ENCODE measurements at places on chromosomes 1 and 21.

DNA sequence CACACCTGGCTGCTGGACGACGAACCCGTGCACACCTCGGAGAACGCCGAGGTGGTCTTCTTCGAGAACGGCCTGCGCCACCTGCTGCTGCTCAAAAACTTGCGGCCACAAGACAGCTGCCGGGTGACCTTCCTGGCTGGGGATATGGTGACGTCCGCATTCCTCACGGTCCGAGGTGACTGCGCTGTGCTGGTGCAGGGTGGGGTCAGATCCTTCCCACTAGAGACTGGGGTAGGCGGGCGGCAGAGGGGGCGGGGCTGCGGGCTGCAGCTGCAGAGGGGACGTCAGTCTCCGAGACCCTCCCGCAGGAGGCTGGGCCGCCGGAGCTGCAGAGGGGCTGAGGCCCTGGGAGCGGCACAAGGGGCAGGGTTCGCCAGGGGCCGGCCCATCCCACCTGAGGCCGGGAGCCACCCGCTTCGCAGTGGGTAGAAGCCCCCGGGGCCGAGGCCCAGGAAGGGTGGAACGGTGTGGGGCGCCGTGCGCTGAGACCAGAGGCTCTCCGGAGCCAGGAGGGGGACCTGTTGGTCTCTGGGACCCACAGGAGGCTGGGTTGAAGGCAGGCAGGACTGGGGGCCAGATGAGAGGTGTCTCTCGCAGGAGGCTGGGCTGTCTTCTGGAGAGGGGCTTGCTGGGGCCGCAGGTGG lies 90.6 kb downstream of the TRIM11 start:
- no peak for DNase-seq

GRCh38 chr1:110671361-110671760 lies 3.4 kb downstream of the KCNA3 start:
- DNase-seq: no peak

DNA sequence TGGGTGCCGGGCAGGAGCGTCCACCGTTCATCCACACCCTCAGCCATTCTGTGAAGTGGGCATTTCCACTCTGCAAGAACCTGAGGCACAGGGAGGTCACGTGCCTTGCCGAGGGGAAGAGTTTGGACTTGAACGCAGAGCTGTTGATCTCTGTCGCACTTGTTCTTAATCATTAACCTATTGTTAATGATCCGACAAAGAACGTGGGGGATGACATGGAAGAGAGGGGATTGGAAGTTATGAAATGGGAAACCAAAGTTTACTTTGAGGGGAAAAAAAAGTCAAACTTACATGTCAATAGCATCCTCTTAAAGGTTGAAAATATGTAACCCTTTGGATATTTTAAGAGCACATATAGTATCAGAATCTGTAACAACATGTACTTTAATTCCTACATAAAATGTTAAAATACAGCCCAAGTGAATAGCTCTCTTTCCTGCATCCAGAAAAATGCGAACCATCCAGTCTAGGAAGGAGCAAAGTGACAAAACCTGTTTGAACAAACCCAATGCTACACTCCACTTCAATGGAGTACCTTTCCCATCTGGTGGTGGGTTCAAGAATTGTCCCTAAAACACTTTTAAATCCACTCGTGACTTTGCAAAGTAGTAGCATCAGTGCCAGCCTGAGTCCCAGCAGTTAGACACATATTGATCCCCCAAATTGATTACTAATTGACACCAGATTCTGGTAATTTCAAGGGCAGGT lies 75.5 kb downstream of the SETD4 start:
- DNase-seq: no peak

DNA sequence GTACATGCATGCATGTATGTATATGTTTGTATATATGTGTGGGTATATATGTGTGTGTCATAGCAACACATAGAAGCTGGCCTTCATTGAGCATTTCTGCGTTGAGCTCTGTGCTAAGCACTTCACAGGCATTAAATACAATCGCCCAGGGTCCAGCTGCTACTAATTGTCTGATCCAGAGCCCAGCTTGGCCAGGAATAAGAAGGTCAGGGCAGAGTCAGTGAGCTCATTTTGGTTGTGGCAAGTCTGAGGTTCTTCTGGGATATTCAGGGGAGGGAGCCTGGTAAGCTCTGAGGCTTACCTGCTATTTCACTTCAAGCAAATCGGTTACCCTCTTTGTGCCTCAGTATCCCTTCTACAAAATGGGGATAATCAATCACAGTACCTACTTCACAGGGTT lies 59.6 kb downstream of the FOXO6 start:
- DNase-seq: no peak

DNA sequence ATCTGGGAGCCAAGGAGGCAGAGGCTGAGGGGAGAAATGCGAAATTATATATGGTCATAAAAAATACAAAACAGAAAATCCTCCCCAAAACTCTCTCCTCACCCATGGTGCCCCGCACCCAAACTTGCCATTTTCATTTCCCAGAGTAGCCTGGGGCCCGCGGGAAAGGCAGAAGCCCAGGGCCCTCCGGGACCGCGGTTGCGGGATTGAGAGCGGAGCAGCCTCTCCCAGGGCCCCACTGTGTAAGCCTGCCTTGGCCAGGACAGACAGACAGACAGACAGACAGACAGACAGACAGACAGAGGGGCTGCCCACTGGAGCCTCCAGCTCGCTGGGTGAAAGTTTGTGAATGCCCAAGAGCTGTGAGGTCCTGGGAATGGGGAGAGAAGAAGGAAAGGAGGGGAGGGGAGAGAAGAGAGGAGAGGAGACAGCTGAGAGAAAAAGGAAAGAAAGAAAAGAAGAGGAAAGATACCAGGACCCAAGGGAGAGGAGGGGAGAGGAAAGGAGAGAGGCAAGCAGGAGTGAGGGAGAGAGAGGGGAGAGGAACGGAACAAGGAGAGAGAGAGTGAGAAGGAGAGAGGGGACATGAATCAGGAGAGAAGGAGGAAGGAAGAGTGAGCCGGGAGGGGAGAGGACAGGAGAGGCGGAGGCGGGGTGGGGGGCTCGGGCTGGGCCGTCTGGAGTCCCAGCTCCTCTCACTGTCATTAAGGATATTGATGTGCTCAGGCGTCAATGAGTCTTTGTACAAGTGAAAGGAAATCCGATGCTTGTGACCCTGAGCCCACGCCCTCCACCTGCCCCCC lies 69.3 kb upstream of the CASZ1 start:
- no peak for DNase-seq

- DNase-seq: peak; percentile 94
Measured at GRCh38 chr1:168454211-168454815, 89.5 kb downstream of the XCL2 start.

DNA sequence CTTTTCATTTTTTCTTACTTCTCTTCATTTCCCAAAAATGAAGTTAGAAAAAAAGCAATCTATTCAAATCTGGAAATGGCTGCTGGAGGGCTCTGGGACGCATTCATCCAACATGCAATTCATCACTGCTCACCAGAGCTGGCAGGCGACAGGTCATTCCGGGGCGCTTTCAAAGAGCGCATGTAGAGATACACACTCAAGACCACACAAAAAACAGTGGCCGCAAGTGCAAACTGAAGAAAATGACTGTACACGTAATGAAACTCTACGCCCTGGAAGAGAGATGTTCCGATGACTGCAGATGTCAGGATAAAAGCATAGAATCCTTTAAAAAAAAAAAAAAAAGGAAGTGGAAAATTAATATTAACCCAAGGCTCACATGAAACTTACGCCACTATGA lies 15.5 kb downstream of the LBR start:
- DNase-seq: no peak

DNA sequence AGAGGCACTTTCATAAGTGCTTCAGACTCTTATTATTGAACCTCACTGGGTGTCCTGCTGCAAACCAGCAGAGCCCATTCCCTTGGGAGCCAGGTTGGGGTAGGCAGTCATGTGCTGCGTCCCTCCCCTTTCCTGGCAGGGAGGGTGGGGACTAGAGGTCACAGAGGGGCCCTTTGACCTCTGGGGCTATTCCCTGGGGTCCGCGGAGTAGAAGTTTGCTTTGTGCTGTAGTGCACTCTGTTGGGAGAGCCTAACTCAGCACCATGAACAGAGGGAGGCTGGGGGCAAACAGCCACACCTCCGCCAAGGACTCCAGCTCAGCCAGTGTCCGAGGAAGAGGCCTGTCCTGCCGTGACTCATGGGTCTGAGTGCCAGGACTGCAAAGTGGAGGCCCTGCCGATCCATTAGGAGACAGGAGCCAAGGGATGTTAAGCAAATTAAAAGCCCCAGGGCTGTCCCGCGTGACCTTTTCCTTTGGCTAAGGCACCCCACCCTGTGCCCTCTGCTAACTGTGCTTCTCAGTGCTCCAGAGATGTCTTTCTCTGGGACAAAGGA lies 3.0 kb upstream of the IGSF21 start:
- DNase-seq: no peak

DNA sequence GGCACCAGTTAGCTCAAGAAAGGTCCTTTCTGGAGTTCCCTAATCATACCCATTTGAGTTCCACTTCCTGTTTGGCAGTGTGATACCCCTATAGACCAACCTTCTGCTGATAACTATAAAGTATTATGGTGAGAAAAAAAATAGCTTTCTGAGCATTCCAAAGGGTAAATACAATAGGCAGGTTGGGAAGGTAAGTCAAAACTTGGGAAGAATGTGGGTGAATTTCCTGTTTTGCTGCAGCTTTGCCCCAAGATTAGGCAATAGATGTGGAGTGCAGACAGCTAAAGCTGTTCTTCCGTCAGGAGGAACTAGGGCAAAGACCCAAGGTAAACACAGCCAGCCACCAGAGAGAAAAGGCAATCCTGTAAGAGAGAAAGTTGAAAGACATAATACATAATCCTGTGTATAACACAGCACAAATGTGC lies 49.9 kb upstream of the GUCA2A start:
- DNase-seq: peak; percentile 81

DNA sequence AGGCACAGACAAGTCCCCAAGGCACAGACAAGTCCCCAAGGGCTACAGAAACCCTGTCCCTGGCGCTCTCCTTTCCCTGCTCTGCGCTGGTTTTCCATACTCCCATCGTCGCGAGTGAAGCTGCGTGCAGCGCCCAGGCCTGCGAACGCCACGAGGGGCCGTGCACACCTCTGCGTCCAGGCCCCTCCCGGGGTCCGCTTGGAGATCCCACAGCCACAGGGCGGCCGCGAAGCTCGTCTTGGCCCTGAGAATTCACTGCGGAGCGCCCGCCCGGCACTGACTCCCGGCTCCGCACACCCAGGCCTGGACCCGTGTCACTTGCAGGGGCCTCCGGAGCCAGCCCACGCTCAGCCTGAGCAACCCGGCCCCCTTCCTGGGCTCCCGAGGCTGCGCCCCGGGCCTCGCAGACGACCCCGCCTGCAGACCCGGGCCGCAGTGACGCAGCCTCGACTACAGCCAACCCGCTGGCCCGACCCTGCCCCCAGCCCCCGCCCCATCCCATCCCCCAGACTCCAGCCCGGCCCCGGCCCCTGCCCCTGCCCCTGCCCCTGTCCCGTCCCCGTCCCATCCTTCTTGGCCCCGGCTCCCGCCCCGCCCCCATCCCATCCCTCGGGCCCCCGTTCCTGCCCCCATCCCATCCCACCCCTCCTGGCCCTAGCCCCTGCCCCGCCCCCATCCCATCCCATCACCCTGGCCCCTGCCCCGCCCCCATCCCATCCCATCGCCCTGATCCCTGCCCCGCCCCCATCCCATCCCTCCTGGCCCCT lies 841 bp downstream of the POFUT2 start:
- no peak for DNase-seq

GRCh38 chr1:161844696-161845095 lies 78.6 kb downstream of the ATF6 start:
- no peak for DNase-seq

- peak; percentile 69 for DNase-seq
Measured at GRCh38 chr1:202692959-202693555, 17.2 kb downstream of the SYT2 start.

DNA sequence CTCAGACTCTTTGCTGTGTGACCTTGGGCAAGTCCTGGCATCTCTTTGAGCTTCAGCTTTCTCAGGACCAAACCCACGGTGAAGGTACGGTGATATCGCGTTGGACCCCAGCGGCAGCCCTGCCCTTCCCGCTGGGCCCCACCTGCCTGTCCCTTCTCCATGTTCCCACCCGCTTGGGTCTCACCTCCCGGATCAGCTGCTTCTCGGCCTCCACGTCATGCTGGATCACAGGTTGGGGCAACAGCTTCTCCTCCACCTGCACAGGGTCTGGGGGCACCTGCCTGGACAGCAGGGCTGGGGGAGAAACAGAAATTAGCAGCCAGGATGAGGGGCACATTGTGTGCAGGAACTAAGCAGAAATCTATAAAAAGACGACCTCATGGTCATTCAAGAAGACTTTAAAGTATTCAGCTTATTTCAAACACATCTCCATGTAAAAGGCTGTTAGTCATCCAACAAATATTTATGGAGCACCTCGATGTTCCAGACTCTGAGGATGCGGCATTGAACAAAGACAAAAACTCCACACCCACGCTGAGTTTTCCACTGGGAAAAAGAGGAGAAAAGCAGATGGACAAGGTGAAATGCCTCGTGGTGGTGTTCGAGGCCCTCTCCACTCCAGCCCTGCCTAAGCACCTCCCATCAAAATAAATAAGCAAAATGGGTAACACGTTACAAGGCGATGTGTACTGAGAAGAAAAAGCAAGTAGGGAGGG lies 19.5 kb downstream of the KIF17 start:
- peak; percentile 76 for DNase-seq

- DNase-seq: no peak
Measured at GRCh38 chr1:22736501-22737080, 26.0 kb downstream of the EPHB2 start.

- DNase-seq: peak; percentile 22
Measured at GRCh38 chr1:27192039-27192529, 37.2 kb upstream of the SLC9A1 start.

DNA sequence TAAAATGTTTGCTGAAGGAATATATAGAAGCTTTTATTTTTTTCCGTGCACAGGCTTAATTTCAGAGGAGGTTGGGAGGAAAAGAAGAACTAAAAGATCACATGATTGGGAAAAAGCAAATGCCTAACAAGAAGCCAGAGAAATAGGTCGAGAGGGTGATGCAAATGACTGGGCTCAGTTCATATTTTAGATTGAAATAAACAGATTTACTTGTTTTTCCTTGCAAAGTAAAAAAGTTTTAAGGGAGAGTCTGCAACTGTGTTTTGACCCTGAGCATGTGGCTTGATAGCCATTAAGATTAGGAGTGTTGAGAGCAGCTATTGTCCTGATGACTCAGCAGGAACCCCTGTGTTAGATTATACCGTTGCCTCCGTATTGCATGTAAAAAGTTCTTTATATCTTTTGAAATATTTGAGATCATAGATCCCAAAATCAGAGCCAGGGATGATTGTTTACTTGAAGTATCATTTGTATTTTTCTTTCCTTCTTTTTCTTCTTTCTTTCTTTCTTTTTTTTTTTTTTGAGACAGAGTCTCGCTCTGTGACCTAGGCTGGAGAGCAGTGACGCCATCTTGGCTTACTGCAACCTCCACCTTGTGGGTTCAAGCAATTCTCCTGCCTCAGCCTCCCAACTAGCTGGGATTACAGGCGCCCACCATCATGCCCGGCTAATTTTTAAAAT lies 20.2 kb downstream of the CLIC4 start:
- DNase-seq: peak; percentile 80

GRCh38 chr21:18138507-18138906 lies 106.1 kb upstream of the CHODL start:
- no peak for DNase-seq

GRCh38 chr1:155022927-155023236 lies 10.7 kb downstream of the DCST2 start:
- DNase-seq: no peak

- DNase-seq: no peak
Measured at GRCh38 chr21:43289966-43290365, 121.2 kb downstream of the CRYAA start.
